ENCODE measurements at places on chromosomes 5 and 9.
A peak's percentile ranks its signal among the peaks of the same experiment; 100 is the strongest.

DNA sequence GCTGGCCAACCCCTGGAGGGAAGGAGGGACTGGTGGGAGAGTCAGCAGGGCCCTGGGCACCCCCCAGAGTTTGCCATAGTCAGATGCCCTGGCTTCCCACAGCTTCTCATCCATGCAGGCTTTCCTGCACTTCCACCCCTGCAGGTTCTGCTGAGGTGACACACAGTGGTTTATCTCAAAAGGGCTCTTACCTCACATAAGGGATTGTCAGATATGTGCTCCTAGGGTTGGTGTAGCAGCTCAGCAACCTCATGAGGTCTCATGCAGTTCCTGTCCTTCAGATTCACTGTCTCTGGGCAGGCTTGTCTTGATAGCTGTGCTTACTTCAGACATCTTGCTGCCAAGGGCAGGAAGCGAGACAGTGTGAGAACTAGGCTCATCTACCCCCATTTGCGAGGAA, 143.4 kb downstream of the KDM4C start:
- DNase-seq, result no peak

GRCh38 chr5:132546108-132546507, 2.8 kb upstream of the IL5 start:
- no peak for DNase-seq

DNA sequence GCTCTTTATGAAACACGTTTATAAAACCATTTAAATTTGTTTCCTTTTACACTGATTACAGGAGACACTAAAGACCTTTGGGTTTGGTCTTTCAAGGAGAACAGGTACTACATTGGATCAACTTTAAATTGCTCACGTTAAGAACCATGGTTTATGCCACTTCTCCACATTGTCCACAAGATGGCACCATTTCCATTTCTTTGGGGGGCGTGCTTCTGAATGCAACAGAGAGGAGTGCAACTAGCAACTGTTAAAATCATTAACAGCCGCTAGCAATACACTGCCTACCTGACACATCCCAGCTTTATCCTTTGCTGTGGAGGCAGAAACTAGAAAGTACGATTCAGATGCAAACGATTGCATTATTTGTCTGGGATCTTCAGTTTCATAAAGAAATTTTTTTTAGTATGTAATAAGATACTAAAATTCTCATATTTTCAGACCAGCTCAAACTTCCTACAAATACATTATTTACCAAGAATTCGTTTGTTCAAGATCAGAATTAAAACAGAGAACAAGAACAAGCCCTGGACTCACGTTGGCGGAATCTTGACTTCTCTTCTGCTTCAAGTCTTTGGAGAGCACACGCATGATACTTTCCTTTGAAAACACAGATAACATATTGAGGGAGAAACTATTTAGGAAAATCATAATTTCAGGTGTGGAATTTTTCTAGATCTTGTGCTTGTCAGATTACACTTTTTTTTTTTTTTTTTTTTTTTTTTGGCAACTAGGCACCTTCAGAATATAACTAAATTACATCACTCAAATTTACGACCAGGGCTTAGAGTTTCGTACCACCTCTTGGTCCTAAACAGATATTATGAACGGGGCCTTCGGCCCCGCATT, 702 bp downstream of the CDC20B start:
- peak; percentile 85 for DNase-seq

DNA sequence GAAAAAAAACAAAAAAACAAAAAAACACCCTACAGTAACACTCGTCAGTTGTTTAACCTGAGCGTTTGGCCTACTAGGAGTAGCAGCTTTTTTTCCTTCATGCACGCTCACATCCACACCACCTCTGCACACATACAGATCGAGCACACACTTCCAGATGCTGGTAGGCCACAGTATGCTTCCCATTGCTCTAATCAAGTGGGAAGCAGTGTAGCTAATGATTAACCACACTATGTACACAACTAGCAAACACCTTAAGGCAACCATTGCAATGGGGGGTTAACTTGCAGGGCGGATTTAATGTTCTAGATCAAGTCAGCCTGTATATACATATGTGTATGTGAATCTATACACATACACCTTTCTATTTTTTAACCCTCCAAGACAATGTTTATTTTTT, 65.5 kb upstream of the GLRX start:
- no peak for DNase-seq

- no peak for DNase-seq
These were observed 66.6 kb upstream of the STXBP1 start for GRCh38 chr9:127545196-127546124.

- DNase-seq, result peak; percentile 50
These were observed 27.1 kb upstream of the BASP1 start for GRCh38 chr5:17190242-17190778.

- no peak for DNase-seq
These were observed 11.0 kb upstream of the PLAC8L1 start for GRCh38 chr5:146116361-146116760.

GRCh38 chr9:99029083-99029645, 75.7 kb upstream of the TGFBR1 start:
- no peak for DNase-seq

DNA sequence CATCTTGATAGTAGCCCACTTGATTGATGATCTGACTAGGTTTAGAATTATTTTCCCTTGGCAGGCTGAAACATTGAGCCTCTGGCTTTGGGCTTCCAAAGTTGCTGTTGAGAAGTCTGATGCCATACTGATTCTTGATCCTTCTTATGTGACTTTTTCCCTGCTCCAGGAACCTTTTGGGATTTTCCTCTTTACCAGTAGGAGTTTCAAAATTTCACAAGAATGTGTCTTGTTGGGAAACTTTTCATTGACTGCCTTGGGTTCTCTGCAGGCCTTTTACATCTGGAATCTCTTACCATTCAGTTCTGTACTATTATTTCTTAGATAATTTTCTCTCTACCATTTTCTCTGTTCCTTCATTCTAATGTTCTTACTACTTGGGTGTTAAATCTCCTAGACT, 20.0 kb downstream of the STC2 start:
- no peak for DNase-seq

GRCh38 chr9:6715755-6716643, 41.8 kb upstream of the KDM4C start:
- no peak for DNase-seq

DNA sequence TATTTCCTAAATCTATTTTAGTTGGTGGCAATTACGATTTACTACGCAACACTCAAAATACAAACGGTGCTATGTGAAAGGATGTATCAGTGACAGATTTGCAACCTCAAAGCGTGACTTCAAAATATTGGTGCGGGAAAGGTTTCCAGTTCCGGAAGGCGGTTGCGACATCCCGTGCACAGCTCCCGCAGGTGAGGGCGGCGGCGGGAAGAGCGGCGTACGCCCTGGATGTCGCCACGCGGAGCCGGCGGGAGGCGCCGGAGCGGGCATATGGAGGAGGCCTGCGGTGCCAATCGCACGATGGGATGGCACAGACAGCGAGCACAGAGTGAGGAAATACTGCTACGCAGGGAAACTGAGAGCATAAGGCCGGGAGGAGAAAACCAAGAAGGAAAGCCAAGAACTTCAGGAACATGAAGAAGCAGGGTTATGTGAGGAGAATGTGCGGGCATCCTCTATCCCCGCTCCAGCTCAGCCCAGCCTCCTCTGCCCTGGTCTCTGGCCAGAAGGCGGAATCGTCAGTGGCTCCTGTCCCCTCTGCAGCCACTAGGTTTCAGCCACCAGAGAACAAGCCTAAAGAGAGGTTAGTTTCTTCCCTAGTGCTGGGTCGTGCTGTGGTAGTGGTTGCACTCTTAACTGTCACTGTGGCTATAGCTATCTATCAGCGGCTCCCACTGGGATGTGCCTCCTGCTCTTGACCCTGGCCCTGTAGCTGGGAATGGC, 378.1 kb upstream of the TLE4 start:
- DNase-seq, result no peak

- no peak for DNase-seq
These were observed 220.8 kb upstream of the DAPK1 start for GRCh38 chr9:87276851-87277261.

DNA sequence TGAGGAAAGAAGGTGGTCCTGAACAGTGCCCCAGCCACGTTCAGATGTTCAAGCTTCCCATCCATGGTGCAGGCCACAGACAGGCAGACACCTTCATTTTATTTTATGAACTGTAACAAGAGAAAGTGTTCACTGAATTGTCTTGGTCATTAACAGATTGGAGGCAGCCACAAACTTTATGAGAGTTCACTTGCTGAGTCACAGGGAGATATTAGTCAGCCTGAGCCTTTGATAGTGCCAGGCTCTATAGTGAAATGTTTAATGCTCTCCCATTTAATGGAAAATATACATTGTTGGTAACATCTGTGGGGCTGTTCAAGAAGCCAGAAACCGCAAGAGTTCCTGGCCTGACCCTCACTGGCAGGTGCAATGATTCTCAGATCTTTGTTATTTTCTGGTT, 237.0 kb downstream of the TENT4A start:
- no peak for DNase-seq

DNA sequence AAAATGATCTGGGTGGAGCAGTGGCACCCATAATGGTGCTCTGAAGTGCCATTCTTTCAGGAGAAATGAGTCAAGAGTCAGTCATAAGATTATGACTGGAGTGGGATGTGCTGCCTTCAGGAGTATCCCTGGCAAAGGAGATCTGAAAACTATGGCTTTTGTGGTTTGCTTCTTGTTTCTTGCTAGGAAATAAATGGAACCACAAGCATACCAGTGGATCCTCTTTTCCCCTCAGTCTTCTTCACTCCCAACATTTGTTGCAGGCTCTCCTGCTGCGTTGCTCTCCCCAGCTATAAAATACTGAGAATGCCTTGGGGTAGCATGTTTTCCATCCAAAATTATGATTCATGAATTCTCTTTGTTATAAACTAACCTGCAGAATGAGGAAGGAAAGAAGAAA, 199.1 kb downstream of the NNT start:
- DNase-seq, result no peak

GRCh38 chr5:62082370-62082801, 223.6 kb upstream of the KIF2A start:
- DNase-seq, result no peak

DNA sequence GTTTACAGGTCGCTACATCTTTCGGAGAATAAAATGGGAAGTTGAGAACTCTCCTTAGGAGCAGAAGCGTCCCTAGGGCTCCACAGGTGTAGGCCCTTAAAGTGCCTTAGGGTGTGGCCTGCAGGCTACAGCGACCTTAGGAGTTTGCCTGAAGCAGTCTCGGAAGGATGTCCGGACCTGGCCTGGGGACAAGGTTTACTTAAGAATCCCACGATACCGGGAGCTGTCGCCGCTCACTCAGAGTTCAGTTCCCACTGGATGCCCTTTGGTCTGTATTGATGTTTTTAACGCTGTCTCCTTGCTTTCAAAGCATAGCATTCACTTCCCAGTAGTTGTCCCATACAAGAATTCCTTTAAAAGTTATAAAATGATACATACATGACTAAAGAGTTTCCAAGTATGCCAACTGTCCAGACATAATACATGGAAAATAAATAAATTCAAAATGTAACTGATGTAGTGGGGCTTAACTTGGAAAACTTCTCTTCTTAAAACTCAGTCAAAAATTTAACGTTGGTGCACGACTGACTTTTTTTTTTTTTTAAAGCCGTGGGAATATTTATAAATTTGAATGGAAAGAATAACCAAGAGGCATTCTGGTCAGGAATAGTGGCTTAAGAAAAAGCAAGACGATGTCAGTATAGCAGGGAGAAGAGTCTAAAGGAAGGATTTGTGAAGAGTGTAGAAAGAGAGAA, 848 bp downstream of the RAD50 start:
- peak; percentile 73 for DNase-seq

DNA sequence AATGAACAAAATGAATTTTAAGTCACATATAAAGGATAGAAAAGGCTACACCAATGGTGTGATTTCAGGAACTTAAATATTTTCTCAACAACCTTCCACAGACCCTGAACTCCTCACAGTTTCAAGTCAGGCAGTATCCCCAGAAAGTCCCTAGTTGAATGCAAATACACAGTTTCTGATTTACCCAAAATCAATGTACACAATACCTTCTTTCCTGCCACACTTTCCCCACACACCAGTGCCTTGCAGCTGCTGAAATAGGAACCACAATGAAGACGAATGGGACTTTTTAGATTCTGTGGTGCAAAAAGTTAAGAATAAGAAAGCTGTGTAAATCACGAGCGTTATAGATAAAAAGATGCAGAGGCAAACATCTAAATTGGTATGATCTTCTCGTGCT, 552.4 kb upstream of the MEF2C start:
- DNase-seq, result no peak

- no peak for DNase-seq
These were observed 230.6 kb downstream of the FSTL4 start for GRCh38 chr5:133381571-133382365.

DNA sequence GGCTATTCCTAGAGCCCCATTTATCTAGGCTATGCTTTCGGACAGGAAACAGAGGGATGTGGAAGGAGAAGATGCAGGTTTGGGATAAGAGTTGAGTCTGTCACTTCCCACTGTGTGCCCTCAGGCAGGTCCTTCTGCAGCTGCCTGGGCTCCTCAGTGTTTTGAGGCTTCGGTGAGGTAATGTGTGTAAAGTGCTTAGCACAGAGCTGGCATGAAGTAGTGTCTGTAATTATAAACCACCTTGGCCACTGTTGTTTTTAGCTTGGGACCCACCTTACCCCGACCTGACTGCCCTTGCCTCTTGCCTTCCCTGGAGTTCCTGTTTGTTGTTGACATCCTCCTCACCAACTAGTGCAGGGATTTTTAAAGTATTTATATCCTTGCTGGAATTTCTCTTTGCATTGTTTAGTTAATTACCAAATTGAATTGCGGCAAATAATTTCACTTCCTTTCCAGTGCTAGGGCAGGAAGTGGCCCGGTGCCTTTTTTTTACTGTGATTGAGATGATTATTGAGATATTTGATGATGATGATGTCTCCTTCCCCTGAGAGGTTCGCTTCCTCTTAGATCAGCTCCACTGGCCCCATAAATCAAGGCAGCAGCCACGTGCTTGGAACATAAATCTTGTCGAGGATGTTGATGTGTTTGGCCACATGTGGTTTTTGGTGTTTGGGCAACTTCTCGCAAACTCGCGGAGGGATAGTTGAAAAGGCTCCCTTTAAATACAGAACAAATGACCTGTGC, 38.3 kb upstream of the DAB2IP start:
- peak; percentile 31 for DNase-seq
